D721Med (cell line): ENCODE measurements at places on chromosomes 6 and 20.

DNA sequence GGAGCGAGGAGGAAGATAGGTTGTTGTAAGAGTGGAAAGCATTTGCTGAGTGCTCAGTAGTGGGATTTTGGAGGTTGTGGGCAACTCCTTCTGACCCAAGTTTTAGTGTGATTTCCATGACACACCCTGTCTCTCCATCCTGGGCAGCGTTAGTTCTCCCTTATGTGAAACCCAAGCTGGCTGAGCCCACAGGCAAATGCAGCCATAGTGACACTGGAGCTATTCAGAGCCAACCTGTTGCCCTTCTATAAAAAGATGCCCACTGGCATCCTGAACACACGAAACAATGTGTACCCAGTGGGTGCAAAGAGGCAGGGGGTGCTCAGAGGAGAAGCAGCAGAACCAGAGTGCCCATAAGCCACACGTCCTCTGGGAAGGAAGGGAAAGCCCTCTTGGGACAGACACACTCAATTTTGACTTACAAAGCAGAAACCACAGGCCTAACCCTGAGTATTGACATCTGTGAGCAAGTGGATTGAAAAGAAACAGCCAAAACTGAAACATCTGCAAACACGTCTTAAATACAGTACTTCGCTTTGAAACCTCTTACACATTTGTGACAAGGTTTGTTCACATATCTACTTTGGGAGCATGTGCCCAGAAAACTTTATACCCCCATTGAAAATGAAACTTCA lies 54.6 kb downstream of the BPIFB1 start:
- no peak for DNase-seq

GRCh38 chr6:149749594-149750135 lies at the start of gene PCMT1:
Gene PCMT1, plus strand, starts transcription at chr6:149749741. Its CDS starts 161 bp downstream, at chr6:149749902.
- DNase-seq, result peak; percentile 70

GRCh38 chr20:431012-431904 lies 23.2 kb downstream of the RBCK1 start:
- DNase-seq, result peak; percentile 44

DNA sequence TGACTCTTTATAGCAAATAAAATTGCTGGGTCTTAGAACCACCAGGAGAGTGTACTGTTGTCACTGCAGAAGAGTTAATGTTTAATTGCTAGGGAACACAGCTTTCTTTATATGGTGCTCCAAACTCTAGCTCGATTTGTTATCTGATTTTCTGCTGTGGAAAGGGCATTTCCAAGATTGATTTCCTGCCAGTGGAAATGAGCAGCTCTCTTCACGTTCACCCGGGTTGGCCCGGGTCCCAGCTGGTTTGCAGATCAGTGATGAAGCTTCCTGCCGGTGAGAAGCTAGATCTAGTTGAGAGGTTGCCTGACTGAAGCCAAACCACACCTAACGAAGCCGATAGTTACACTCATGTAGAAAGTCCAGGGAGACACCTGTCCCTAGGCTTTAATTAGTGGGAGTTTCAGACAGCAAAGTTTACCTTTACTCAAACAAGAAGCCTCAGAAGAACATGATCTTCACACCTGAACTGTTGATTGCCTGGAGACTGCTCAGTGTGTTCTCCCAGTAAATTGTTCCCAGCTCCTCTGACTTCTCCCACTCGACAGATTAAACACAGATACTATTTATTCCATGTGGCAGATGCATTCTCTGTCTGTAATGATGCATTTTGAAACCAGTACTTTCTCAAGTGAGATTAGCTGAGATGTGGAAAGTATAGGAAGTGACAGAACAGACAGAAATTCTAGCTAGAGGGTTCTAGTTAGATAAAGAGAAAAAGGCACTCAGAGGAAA lies 27.8 kb downstream of the PAQR8 start:
- DNase-seq, result no peak

DNA sequence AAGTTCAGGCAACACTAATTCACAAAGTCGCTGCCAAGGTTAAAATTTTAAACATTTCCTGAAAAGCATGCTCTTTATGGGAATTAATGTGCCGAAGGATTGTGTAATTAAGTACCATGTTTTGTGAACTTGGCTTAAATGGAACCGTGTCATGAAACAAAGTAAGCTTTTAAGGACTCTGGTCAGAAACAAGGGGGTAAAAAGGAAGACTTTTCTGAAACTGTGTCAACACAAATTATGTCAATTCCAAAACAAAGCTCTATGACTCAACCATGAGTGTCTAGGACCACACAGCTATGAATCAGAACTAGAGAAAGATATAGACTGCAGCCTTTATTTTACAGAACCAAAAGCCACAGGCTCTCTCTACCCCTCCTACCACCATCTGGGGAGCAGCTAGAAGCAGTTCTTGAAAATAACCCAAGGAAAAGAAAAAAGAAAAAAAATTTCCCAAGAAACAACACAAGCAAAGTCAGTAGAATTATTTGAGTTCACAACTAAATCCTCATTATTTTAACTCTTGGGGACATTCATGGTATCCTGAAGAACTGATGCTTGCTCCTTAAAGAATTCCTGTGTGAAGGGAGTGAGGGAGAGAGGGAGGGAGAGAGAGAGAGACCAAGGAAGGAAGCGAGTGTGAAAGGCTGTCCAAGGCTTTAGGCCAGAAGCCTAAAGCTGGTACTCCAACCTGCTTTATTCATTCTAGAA lies 81.9 kb downstream of the ZMYND8 start:
- DNase-seq, result no peak

DNA sequence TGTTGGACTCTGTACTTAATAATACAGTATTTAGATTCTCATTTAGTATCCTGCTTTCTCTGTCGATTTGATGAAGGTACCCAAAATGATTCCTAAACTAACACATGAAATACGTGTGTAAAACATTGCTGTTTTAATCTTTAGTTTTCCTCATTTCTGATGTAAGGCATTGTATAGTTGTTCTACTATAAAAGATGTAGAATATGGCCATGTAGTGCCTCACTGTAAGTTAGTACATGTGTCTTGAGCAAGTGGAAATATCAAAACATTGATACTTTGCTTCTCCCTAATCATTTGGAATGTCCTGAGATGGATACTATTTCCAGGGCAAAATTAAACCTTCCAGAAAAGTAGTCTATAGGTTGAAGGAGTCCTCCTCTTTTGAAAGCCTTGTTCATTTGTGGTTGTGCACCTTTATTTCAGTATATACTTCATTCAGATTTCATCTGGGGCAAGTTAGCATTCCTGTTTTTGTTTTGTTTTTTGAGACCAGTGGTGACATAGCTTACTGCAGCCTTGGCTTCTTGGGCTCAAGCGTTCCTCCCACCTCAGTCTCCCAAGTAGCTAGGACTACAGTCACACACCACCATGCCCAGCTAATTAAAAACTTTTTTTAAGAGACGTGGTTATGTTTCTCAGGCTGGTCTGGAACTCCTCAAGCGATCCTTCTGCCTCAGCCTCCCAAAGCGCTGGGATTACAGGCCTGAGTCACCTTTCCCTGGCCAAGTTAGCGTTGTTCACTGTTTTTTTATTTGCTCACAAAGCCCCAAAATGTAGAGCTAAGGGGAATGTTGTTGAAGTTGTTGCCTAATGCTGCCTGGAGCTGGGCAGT lies 11.6 kb downstream of the SRSF3 start:
- no peak for DNase-seq

DNA sequence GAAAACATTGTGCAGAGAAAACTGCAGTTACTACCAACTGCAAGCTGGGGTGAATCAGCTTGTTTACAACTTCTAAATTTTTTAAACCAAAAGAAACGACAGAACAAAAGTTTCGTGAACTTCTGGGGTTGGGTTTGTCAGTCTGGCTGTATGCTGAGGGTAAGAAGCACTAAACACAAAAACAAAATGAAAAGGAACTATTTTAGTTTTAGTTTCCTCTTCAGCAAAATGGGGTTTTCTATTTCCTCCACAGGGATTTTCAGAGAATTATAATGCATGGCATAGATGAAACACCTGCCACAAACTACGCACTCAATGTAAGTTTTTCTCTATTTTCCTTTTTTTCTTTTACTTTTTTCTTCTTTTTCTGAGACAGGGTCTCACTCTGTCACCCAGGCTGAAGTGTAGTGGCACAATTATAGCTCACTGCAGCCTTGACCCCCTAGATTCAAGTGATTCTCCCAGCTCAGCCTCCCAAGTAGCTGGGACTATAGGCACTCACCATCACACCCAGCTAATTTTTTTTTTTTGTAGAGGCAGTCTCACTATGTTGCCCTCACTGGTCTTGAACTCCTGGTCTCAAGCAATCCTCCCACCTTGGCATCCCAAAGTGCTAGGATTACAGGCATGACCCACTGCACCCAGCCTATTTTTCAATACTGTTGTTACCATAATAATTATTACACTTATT lies 40.6 kb downstream of the CGA start:
- DNase-seq, result no peak

DNA sequence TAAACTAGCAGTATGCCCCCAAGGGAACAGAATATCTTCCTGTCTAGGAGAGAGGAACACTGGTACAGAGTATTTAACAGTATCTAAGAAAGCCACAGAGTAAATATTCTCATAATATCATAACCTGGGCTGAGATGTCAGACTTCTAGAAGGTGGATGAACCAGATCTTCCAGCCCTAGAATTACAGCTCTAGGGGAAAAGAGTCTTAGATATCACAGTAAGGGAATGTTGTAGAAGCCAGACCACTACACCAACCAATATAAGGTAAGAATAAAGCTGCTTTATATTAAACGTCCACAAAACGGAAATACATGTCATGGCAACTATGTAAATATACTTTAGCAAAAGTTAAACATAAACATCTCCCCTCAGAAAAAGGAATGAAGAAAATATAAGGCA lies 12.4 kb downstream of the SERINC1 start:
- no peak for DNase-seq

GRCh38 chr20:38073307-38074071 lies 39.9 kb downstream of the RPRD1B start:
- DNase-seq, result no peak

DNA sequence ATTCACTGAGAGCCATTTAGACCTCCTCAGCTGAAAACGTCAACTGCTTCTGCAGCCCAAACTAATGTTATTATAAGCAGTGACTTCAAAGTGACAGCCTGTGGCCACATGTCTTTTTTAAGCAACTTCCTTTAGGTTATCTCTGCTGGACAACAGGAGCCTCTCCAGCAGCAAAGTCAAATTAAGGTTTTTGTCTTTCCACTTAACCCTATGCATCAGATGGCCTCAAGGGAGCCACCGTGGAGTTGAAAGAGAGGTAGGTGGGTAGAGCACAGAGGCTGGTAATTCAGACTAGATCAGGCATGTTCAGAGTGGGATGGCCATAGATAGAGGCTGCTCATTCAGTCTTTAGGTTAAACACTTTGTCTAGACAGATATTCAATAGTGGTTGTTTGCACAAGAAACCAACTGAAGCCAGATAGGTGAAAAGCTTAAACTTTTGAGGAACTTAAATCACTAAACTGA lies 300.6 kb upstream of the ECI2 start:
- DNase-seq, result no peak

DNA sequence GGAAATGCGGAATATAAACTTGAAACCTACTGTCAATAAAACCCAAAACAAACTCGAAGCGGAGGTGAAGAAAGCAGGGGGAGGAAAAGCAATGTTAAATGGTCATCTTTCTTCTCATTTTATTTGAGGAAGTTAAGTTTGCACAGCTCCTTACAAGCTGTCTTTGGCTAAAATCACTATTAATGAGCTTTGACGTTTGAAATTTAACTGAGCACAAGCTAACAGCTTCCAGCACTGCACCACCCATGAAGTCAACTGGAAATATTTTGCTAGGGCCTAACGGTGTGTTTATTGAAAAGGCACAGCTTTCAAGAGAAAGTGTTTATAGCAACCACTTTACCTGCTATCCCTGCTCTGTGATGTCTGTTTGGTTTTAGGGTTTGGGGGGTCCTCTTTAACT lies 103.8 kb downstream of the PKHD1 start:
- no peak for DNase-seq

GRCh38 chr6:146620655-146621054 lies 21.9 kb downstream of the ADGB start:
- no peak for DNase-seq

DNA sequence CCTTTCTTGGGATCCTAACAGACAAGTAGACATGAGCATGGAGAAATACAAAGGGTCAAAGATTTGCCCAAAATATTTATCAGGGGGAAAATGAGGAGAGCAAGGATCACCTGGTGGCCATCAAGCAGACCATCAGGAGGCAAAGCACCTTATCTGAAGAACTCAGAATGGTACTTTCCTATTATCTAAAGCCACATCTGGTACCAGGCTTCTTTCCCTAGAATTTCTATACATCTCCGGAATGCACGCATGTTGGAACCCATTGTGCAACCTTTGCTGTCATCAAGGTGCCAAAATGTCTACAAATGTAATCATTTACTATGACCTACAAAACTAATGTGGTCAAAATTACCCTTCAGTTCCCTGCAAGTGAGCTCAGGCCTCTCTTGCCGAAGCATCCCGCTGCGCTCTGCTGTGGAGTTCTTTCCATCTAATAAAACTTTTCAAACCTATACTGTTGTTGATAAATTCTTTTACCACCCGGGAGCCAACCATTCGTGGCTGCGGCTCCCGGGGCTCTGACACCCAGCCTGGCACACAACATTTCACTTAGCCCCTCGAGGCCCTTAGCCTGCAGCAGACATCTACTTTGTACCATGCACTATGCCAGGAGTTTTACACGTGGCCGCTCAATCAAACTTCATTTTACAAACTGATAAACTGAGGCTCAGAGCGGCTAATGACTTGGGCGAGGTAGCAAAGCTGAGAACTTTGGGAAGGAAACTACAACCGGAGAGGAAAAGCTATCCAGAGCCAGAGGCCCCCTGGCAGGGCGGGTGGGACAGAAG lies 3.8 kb upstream of the CPXM1 start:
- no peak for DNase-seq

DNA sequence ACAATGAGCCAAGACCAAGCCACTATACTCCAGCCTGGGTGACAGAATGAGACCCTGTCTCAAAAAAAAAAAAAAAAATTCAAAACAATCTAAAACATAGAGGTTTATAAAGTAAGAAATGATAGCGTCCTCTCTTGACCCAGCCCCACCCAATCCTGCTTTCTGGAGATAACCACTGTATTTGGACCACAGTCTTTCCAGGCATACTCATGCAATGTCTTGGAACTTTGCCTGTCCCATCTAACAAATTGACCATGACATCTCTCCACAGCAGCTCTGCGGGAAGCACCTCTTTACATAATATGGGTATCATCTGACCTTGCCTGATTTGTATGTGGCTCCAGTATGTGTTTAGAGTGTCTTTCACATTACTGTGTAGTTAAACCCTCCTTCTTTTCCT lies 9.1 kb upstream of the SHLD1 start:
- no peak for DNase-seq
